ENCODE measurements at places on chromosomes 13 and 19. TPM values are rescaled to one million over a fixed set of nuclear protein-coding genes. Genes with fewer than 3 reads are reported as not detected.

KLK1 gene
- not detected for total RNA-seq

DMPK gene
- total RNA-seq = 17.7 TPM

TNNI3 gene
- 4.7 TPM for total RNA-seq

KIR2DL4 gene
- not detected for total RNA-seq

CCDC169 gene
- 7.3 TPM for total RNA-seq

FRY gene
- 6.7 TPM for total RNA-seq

NDUFA13 gene
- total RNA-seq = 127 TPM

TNFAIP8L1 gene
- total RNA-seq = 1.2 TPM

PNMA8C gene
- 0.27 TPM for total RNA-seq
